Activated CD4-positive, alpha-beta memory T cell treated with anti-CD3 and anti-CD28 coated beads for 36 hours (primary cell): ENCODE measurements at places on chromosomes 4 and X.

DNA sequence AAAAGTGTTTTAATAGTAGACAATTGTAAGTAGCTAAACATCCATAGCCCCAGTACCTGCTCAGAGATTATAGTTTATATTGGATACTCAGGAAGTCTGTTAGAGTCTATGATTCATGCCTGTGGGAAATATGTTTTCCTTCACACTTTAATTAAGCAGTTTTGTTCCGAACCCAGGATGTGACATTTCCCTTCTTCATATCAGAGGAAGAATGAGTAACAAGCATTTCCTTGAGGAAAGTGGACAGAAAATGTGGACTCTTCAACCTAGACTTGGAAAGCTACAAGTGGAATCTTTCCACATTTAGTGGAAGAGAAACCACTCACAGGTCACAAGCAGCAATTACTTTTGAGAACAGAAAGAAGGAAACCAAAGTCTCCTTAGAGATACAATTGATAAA is 419.4 kb downstream of the C4orf33 start:
- H3K27me3 ChIP-seq, result no peaks in the 10 kb centered on the region
- no peak overlapping the region for H3K27ac ChIP-seq
- no peak overlapping the region for H3K4me3 ChIP-seq
- H3K4me1 ChIP-seq, result no peaks in the 10 kb centered on the region

GRCh38 chr4:114658776-114659175 is 60.2 kb downstream of the UGT8 start:
- no peak overlapping the region for H3K4me3 ChIP-seq
- no peaks in the 10 kb centered on the region for H3K36me3 ChIP-seq
- no peak overlapping the region for H3K27ac ChIP-seq
- H3K4me1 ChIP-seq, result no peaks in the 10 kb centered on the region
- no peak for DNase-seq

DNA sequence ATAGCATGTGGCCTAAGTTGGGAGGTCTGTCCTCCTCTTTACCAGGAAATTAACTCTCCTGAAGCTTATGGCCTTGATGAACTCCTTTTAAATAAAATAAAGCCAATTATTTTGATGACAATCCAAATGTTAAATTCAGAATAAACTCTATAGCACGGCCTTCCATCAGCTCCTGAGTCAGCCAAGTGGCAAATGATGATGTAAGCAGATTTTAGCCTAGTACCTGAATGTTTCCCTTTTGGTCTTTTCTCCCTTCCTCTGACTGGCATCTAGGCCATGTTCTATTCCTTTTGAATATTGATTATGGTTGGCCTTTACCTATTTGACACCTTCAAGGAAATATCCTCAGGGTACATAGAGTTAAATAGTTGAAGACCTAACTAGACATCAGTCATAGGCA is 76.2 kb downstream of the PARM1 start:
- no peak overlapping the region for H3K27ac ChIP-seq
- H3K4me1 ChIP-seq, result no peaks in the 10 kb centered on the region
- no peak overlapping the region for H3K4me3 ChIP-seq
- no peaks in the 10 kb centered on the region for H3K27me3 ChIP-seq

- H3K27me3 ChIP-seq, result no peaks in the 10 kb centered on the region
- no peak overlapping the region for H3K4me3 ChIP-seq
- DNase-seq, result no peak
- no peaks in the 10 kb centered on the region for H3K4me1 ChIP-seq
- no peaks in the 10 kb centered on the region for H3K36me3 ChIP-seq
Measured at GRCh38 chrX:10278716-10279115, 121.9 kb downstream of the CLCN4 start.

DNA sequence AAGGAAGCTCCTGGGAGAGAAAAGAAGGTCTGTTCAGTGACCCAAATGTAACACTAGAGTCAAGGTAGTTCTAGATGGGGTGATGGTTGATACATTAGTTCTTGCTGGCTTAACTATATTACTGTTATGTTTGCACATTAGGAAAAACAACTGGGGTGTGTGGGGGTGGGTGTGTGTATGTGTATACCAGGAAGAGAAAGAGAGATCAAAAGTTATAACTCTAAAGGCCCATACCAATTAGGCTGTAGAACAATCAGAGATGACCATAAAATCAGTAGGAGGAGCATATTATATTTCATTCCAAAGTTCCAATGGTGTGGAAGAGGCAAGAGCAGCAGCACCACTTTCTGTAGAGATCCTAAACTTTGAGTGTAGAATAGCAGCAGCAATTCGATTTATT is 134.7 kb upstream of the FMR1 start:
- H3K27me3 ChIP-seq, result no peaks in the 10 kb centered on the region
- no peak overlapping the region for H3K4me3 ChIP-seq
- H3K27ac ChIP-seq, result no peak overlapping the region
- H3K4me1 ChIP-seq, result no peaks in the 10 kb centered on the region

DNA sequence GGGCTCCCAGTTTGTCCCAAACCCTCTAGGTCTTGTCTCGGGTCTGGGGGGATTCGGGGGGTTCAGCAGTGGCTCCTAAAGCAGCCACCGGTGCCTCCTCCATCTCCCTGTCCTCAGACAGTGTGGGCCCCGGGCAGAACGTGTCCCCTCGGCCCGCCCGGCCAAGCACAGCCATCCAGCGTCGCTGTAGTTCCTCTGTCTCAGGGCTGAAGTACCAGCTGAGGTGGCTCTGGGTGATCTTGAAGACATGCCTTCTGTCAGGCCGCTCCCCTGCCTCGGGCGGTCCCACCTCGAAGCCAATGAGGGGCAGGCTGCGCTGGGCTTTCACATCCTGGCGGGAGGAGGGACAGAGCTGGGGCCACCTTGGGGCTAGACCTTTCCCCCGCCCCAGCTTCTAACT is 5.9 kb downstream of the TSR2 start:
- H3K36me3 ChIP-seq, result peaks cover 9% of the 10 kb centered on the region
- H3K4me1 ChIP-seq, result peaks cover 23% of the 10 kb centered on the region
- H3K4me3 ChIP-seq, result no peak overlapping the region
- no peak overlapping the region for H3K27ac ChIP-seq
- no peak for DNase-seq

DNA sequence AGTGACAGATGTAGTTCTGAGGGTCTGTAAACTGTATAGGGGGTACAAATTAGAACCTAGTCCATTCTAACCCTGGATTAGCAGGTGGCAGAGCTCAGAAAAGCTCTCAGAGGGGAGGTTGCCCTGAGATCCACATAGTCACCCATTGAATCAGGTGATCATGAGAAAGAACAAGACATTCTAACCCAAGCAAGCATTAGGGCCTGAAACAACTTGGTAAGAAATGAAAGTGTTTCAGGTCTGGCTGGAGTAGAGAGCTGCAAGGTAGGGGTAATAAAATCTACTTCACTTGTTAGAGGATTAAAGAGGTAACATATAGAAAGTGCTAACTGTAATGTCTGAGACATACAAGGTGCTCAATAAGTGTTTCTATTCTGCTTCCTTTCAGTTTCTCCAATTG is 8.8 kb upstream of the BMP2K start:
- peaks cover 2% of the 10 kb centered on the region for H3K4me1 ChIP-seq
- H3K27ac ChIP-seq, result no peak overlapping the region
- no peak overlapping the region for H3K4me3 ChIP-seq
- H3K36me3 ChIP-seq, result no peaks in the 10 kb centered on the region
- no peak for DNase-seq
- H3K27me3 ChIP-seq, result peaks cover 2% of the 10 kb centered on the region

GRCh38 chr4:38856046-38856445 is 571 bp downstream of the TLR6 start:
- H3K4me3 ChIP-seq, result peak overlapping the region; percentile 77

- H3K27me3 ChIP-seq, result no peaks in the 10 kb centered on the region
- no peak overlapping the region for H3K27ac ChIP-seq
- H3K4me3 ChIP-seq, result no peak overlapping the region
Measured at GRCh38 chr4:150218447-150218846, 140.2 kb downstream of the DCLK2 start.

- no peaks in the 10 kb centered on the region for H3K27me3 ChIP-seq
- peaks cover 12% of the 10 kb centered on the region for H3K36me3 ChIP-seq
- no peak overlapping the region for H3K27ac ChIP-seq
- H3K4me3 ChIP-seq, result no peak overlapping the region
- DNase-seq, result no peak
- no peaks in the 10 kb centered on the region for H3K4me1 ChIP-seq
Measured at GRCh38 chr4:8093587-8094274, 64.9 kb downstream of the ABLIM2 start.

DNA sequence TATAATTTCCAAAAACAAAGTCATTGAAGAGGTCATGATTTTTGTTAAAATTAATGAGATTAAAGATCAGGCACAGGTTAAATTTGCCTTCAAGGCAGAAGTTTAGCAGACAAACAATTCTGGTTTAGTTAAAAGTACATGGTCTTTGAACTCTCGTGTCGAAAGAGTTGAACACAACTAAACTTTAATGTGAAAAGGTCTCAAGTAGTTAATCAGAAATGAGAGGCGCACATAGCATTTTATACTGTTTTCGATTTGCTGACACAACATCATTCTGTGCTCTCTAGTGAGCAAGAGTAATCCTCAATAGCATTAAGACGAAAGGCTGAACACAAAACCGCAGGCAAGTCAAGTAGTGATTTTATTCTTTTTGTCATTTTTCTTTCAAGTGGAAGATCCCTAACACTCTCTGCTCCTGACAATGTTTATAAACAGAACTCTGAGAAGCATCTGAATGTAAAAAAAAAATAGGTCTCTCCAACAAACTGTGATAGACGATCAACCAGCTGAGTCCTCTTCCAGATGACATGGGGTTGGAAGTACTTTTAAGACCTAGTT is 49.8 kb downstream of the SH3RF1 start:
- no peak for DNase-seq

DNA sequence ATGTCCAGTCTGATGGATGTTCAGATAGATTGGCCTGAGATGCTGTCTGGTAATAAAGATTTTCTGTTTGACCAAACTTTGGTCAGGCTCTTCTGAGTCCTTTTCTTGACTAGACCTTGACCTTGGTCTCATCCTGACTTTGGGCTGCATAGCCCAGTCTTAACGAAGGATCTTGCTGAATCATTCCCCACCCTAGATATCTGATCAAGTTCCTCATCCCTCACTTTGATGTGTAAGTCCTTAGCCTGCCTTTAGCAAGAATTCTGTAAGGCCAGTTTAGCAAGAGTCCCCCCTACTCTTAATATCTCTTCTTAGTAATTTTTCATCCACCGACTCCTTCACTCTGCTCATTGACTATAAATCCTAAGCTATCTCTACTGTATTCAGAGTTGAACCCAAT is 244.4 kb upstream of the JADE1 start:
- no peaks in the 10 kb centered on the region for H3K4me1 ChIP-seq
- no peak for DNase-seq
- H3K36me3 ChIP-seq, result no peaks in the 10 kb centered on the region
- H3K27me3 ChIP-seq, result peaks cover 12% of the 10 kb centered on the region
- H3K27ac ChIP-seq, result no peak overlapping the region

DNA sequence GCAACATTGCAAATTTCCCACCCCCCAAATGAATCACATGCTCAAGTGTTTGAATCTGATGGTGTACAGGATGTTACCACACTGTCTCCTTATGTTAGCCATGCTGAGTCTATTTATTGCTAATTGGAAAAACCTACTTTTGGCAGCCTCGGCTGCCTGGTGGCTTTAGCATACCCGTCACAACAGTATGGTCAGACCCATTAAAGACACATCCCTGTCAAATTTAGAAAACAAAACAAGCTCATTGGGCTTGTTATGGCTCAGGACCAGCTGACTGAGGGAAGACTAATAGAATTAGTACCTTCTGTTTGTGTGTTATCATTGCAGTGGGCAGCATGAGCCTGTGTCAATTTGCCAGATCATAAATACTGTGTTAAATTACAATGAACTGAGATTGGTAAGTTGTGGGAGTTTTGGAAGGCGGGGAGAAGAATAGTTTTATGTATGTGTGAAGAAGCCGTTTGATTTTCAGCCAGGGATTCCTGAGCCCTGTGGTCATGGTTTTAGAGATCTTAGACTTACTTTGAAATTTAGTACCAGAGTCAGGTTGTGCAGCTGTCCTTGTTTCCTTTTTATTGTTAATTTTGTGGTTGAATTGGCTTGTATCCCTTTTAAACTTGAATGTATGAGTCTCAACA is 66.8 kb downstream of the POLA1 start:
- peaks cover 3% of the 10 kb centered on the region for H3K4me1 ChIP-seq
- no peak overlapping the region for H3K4me3 ChIP-seq

DNA sequence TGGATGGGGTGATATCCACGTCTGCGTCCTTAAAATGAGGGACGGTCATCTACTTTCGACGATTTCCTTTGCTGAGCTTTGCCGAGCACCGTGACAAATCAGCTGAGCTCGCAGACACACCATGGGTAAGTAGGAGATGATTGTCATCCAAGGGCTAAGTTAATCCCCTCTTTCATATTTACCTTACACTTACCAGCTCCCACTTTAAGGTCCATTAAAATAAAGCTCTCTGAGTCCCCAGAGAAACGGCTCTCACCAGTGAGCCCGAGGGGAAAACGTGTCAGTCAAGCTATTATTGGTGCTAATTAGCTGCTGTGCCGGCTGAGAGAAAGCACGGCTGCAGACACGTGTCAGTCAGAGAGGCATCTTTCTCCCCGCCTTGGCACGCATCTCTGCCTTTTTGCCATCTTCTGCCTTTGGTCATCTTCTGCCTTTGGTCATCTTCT is 72.2 kb downstream of the CRLF2 start:
- DNase-seq, result no peak
- H3K27ac ChIP-seq, result no peak overlapping the region
- H3K27me3 ChIP-seq, result peaks cover 2% of the 10 kb centered on the region
- no peaks in the 10 kb centered on the region for H3K36me3 ChIP-seq

DNA sequence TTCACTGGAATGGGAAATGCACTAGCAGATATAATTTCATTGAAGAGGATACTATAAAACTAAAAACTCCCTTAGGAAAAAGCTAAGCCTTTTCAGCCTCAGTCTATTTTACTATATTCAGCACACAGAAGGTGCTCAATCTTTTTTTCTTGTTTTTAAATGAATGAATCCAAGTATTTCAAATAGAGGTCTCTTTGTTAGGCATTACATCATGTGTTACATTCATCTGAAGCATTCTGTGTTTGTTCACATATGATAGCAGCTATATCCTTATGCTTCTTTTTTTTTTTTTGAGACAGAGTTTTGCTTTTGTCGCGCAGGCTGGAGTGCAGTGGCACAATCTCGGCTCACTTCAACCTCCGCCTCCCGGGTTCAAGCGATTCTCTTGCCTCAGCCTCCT is 278.4 kb downstream of the CAMK2D start:
- H3K27me3 ChIP-seq, result no peaks in the 10 kb centered on the region
- DNase-seq, result no peak
- H3K36me3 ChIP-seq, result peaks cover 47% of the 10 kb centered on the region
- H3K27ac ChIP-seq, result no peak overlapping the region
- H3K4me3 ChIP-seq, result no peak overlapping the region

DNA sequence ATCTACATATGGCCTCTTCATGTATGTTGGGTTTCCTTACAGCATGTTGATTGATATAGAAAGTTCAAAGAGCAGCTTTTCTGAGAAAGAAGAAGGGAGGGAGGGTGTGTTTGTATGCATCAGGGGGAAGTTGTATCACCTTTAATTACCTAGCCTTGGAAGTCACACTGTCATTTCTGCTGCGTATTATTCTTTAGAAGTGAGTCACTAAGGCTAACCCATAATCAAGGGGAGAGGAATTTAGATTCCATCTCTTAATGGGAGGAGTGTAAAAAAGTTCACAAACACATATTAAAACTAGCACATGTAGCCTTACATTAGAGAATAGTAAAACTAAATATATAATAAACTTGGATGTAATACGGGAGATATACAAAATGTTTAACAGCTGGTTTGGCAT is 86.5 kb upstream of the CBLL2 start:
- H3K36me3 ChIP-seq, result no peaks in the 10 kb centered on the region
- H3K4me3 ChIP-seq, result no peak overlapping the region
- peaks cover 2% of the 10 kb centered on the region for H3K4me1 ChIP-seq
- no peaks in the 10 kb centered on the region for H3K27me3 ChIP-seq
- H3K27ac ChIP-seq, result no peak overlapping the region

GRCh38 chr4:10981576-10981975 is 297.0 kb upstream of the CLNK start:
- H3K36me3 ChIP-seq, result no peaks in the 10 kb centered on the region
- no peak for DNase-seq
- H3K27ac ChIP-seq, result no peak overlapping the region
- H3K27me3 ChIP-seq, result no peaks in the 10 kb centered on the region
- H3K4me1 ChIP-seq, result peaks cover 9% of the 10 kb centered on the region
